Activated CD4-positive, alpha-beta memory T cell treated with anti-CD3 and anti-CD28 coated beads for 36 hours (primary cell): ENCODE measurements at places on chromosomes 11 and 22. TPM values are rescaled to one million over a fixed set of nuclear protein-coding genes. Genes with fewer than 3 reads are reported as not detected.

The ALDH3B1 gene
- not detected for total RNA-seq

The OR52E6 gene
- not detected for total RNA-seq

The TSSK2 gene
- total RNA-seq, result not detected

The MUC2 gene
- not detected for total RNA-seq

The UBQLN3 gene
- not detected for total RNA-seq

DNA sequence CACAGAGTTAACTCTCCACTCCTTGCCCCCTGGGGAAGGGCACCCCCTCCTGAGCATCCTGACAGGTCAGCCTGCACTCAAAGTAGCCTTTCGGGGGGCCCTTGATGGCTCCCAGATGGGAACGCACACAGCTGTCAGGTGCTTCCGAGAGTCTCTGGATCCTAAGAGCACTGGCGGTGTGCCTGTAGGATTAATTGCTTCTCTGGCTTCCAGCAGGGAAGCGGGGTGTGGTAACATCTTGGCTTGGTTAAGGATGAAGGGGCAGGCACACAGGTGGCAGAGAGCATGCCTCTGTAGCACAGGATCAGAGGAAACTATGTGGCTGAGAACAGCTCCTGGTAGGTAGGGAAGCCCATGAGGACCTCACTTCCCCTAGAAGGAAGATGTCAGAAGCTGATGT is 199.8 kb downstream of the MIAT start:
- H3K4me1 ChIP-seq, result no peaks in the 10 kb centered on the region
- no peaks in the 10 kb centered on the region for H3K27me3 ChIP-seq
- peaks cover 17% of the 10 kb centered on the region for H3K36me3 ChIP-seq
- H3K4me3 ChIP-seq, result no peak overlapping the region

DNA sequence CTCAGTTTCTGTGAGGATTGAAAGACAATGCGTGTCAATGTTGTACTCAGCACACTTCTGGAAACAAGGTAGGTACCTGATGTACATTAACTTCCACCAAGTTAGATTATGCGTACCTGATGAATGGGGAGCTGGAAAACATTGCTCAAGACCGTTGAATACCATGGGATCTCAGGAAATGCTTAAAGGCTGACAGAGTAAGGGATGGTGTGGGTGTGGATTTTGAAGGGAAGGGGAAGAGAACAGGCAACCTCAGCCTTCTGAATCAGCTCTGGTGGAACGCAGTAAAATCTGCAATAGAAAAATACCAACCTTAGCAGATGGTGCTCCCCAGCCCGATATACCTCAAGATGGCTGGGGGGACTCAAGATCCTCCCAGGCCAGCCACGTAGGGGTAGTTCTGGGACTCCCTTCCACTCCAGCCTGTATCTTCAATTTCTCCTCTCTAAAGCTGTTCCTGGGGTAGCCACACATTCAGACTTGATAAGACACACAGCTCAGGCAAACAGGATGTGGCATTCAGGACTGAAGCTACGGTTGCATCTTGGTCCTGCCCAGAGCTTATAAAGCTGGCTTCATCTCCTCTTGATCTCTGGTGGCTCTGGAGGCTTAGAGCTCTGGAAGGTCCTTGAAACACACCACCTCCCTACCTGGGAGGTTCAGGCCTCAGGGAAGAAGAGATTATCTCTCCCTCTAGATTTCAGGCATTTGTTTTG is 111.8 kb downstream of the CTNND1 start:
- H3K4me1 ChIP-seq, result no peaks in the 10 kb centered on the region
- H3K27ac ChIP-seq, result no peak overlapping the region
- H3K4me3 ChIP-seq, result no peak overlapping the region
- no peaks in the 10 kb centered on the region for H3K36me3 ChIP-seq

DNA sequence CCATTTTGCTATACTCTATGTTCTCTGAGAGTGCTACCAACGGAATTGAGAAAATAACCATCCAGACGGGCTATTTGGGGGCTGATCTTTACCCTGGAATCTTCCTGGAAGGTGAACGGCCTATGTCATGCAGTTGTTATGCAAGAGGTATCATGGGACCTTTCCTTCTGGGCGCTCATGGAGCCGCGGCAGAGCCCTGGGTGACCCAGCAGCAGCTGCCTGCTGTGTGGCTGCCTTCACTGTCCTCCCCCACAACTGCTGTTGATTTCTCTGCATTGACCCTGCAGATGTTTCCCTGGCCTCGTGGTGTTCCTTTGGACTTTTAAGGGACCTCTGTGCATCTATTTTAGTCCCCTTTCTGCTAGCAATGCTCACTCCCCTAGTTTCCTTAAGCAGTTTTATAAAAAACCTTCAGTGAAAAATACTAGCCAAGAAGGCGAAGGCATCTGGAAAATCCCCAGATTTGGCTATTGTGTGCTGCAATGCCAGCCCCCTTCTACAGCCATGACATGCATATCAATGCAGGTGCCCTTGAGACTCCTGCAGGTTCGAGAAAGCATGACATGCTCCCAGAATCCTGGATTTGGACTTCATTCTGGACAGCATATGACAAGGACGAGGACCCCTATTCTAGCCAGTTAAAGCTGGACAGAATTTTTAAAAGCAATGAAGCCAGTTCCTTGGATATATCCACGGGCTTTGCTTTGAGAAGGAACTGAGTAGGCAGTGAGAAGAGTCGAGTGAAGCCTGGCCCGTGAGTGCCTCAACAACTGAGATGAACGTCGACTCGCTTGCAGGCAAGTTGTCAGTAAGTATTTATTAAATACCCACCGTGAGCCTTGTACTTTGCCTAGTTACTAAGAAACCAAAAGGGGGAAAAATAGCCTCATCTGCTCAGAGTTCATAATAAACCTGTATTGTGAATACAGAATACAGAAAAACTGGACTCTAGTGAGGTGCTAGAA is at the start of gene SLC25A18:
Gene SLC25A18 (plus strand): TSS at position 593 of the 965 bp plus-strand sequence. CDS start 16,447 bp downstream, outside the sequence.
- peaks cover 2% of the 10 kb centered on the region for H3K27me3 ChIP-seq
- no peak within 1 kb of the TSS for H3K4me3 ChIP-seq
- H3K4me1 ChIP-seq, result no peaks in the 10 kb centered on the region
- no peak for DNase-seq
- H3K36me3 ChIP-seq, result no peaks in the 10 kb centered on the region

GRCh38 chr11:63866211-63866610 is 27.3 kb downstream of the MARK2 start:
- H3K4me1 ChIP-seq, result peaks cover 75% of the 10 kb centered on the region
- peak; percentile 91 for DNase-seq
- no peaks in the 10 kb centered on the region for H3K27me3 ChIP-seq
- H3K27ac ChIP-seq, result peak overlapping the region; percentile 67

DNA sequence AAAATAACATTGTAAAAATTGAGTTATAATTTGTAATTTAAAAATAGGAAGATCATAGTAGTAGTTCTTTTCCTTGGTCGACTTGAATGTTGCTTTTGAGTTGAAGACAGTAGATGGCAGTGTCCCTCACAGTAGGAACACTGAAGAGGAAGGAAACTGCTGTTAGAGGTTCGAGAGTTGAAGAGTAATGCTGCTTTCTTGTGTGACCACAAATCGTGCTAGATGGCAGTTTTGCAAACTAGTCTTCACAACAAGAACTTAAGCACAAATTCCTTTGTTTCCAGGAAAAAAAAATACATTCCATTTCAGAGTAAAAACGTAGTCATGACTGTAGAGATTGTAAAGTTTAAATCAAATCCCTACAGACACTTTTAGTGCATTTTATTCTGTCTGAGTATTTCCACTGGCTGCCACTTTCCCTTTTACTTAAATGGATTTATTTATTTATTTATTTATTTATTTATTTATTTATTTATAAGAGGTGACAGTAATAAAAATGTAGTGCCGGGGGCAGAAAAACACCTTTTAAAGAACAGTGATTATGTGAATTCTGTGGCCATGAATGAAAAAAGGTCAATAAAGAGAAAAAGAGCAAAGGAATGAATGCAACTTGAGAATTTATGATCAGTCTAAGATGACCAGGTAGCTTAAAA is 54.6 kb downstream of the SPECC1L start:
- DNase-seq, result no peak
- peaks cover 32% of the 10 kb centered on the region for H3K36me3 ChIP-seq
- H3K27ac ChIP-seq, result no peak overlapping the region
- H3K27me3 ChIP-seq, result no peaks in the 10 kb centered on the region
- peaks cover 30% of the 10 kb centered on the region for H3K4me1 ChIP-seq

GRCh38 chr11:29685361-29685760 is 331.5 kb downstream of the KCNA4 start:
- H3K36me3 ChIP-seq, result no peaks in the 10 kb centered on the region
- no peak overlapping the region for H3K27ac ChIP-seq
- no peak overlapping the region for H3K4me3 ChIP-seq

- H3K27me3 ChIP-seq, result peaks cover 36% of the 10 kb centered on the region
- H3K27ac ChIP-seq, result no peak overlapping the region
- no peak for DNase-seq
- H3K4me3 ChIP-seq, result no peak overlapping the region
These were observed 32.5 kb upstream of the SLC22A9 start for GRCh38 chr11:63337070-63337469.

DNA sequence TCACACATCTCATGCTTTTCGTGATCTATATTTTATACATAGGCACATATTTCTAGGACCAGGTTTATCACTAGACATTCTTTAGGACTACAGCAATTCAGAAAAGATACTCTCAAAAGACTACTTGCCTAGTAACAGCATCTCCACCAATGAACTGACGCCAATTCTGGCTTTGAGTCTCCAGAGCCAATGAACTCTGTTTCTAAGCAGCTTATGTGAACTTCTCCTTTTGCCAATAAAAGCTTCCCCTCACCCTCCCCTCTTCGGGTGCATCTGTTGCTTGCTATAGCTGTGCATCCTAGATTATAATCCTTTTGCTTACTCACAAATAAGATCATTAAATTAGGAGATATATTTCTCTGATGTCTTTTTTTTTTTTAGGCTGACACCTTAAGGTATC is 11.4 kb upstream of the ANKK1 start:
- H3K4me1 ChIP-seq, result no peaks in the 10 kb centered on the region
- no peak overlapping the region for H3K27ac ChIP-seq
- no peak overlapping the region for H3K4me3 ChIP-seq
- peaks cover 20% of the 10 kb centered on the region for H3K36me3 ChIP-seq
- DNase-seq, result no peak

DNA sequence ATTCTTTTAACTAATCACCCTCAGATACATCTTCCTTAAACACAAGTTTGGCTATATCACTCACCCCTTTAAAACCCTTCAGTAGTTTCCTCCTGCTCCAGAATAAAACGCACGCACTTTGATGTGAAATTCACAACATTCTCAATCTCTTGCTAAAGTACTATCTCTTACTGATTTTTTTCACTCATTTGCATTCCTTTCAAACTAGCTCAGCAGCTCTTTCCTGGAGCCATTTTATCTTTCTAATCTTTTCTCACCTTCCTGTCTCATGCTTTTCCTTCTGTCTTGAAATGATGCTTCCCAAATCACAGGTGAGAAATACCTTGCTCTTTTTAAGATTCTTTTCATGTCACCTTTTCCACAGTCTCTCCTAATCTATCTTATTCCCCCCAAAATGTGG is 1074.4 kb downstream of the DLG2 start:
- no peaks in the 10 kb centered on the region for H3K27me3 ChIP-seq
- no peaks in the 10 kb centered on the region for H3K36me3 ChIP-seq
- no peaks in the 10 kb centered on the region for H3K4me1 ChIP-seq
- no peak overlapping the region for H3K4me3 ChIP-seq
- H3K27ac ChIP-seq, result no peak overlapping the region

DNA sequence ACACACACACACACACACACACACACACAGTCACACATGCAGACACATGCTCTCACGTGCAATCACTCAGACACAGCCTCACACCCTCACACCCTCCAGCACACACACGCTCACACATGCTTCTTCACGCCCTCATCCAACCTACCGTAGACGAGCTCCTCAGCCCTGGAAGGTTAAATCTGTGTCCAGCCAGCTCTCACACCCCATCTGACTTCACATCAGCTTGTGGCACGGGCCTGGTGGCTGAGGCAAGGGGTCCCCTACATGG is 1.3 kb upstream of the SCUBE1 start:
- peaks cover 12% of the 10 kb centered on the region for H3K4me1 ChIP-seq
- H3K27me3 ChIP-seq, result peaks cover 50% of the 10 kb centered on the region
- no peak overlapping the region for H3K27ac ChIP-seq
